Type B pancreatic cell (in vitro differentiated cells): ENCODE measurements at places on chromosomes 4 and X. TPM values are rescaled to one million over a fixed set of nuclear protein-coding genes. Genes with fewer than 3 reads are reported as not detected.
A peak's percentile ranks its signal among the peaks of the same experiment; 100 is the strongest.

DNA sequence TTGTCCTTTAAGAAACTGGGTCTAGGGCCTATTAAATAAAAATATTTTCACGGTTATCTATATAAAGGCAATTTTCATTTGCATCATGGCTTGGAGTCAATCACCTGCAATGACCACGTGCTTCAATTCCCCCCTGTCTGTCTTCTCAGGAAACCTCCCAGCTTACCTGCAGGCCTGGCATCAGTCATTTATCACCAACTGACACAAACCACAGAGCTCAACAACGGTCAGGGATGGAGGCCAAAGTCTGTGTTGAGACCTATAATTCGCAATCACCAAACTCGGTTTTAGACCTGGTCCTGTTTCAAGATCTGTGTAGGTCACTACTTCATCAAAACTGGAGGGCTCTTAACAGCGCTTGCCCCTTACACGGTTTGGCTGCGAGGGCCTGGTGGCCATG is 1.9 kb downstream of the SLC9A7 start:
- no peak for DNase-seq
- peaks cover 6% of the 10 kb centered on the region for H3K27me3 ChIP-seq
- H3K36me3 ChIP-seq: no peaks in the 10 kb centered on the region
- H3K4me3 ChIP-seq: peak overlapping the region; percentile 91
- H3K27ac ChIP-seq: no peak overlapping the region
- H3K4me1 ChIP-seq: no peaks in the 10 kb centered on the region

GRCh38 chr4:2062168-2062807 is 3.2 kb downstream of the NAT8L start:
- no peak overlapping the region for H3K4me3 ChIP-seq
- DNase-seq: no peak
- peaks cover 9% of the 10 kb centered on the region for H3K27me3 ChIP-seq
- no peaks in the 10 kb centered on the region for H3K4me1 ChIP-seq

DNA sequence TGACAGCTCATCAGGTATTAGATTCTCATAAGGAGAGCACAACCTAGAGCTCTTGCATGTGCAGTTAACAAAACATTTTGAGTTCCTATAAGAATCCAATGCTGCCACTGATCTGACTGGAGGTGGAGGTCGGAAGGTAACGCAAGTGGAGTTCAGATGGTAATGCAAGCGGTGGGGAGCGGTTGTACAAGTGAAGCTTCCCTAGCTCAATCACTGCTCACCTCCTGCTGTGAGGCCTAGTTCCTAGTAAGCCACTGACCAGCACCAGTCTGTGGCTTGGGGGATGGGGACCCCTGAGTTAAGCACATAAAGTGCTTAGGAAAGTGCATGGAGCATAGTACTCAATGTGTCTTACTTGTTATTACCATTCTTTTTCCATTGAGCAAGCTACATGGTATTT is 983.2 kb upstream of the IGFBP7 start:
- no peak for DNase-seq
- no peaks in the 10 kb centered on the region for H3K36me3 ChIP-seq
- no peaks in the 10 kb centered on the region for H3K4me1 ChIP-seq
- no peak overlapping the region for H3K4me3 ChIP-seq
- H3K27ac ChIP-seq: no peak overlapping the region

FOXR2 gene
- total RNA-seq: not detected in 2 replicates

- no peaks in the 10 kb centered on the region for H3K36me3 ChIP-seq
- no peak overlapping the region for H3K27ac ChIP-seq
- no peaks in the 10 kb centered on the region for H3K4me1 ChIP-seq
- H3K4me3 ChIP-seq: no peak overlapping the region
- H3K27me3 ChIP-seq: no peaks in the 10 kb centered on the region
Measured at GRCh38 chrX:42028109-42028508, 104.8 kb upstream of the CASK start.

DNA sequence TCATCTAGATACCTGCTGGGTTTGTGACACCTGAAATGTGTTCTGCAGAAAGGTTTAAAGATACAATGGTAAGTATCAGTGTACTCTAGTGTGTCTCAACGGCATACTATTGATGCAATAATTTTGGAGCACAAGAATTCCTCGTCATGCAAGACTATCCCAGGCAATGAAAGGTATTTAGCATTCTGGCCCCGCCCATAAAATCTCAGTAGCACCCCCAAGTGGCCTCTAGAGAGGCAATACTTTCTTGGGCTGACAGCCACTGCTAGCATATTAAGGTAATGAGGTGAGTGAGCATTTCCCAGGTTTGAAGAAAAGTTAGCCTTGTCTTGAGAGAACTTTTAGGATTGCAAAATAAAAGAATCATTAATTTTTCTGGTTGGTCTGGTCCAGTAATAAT is 24.0 kb downstream of the TAB3 start:
- H3K27me3 ChIP-seq: no peaks in the 10 kb centered on the region
- H3K27ac ChIP-seq: peak overlapping the region; percentile 65
- no peak overlapping the region for H3K4me3 ChIP-seq
- H3K36me3 ChIP-seq: peaks cover 7% of the 10 kb centered on the region
- no peak for DNase-seq
- H3K4me1 ChIP-seq: no peaks in the 10 kb centered on the region

PRPS1 gene
- total RNA-seq: 22.6 and 45.1 TPM in 2 replicates

DNA sequence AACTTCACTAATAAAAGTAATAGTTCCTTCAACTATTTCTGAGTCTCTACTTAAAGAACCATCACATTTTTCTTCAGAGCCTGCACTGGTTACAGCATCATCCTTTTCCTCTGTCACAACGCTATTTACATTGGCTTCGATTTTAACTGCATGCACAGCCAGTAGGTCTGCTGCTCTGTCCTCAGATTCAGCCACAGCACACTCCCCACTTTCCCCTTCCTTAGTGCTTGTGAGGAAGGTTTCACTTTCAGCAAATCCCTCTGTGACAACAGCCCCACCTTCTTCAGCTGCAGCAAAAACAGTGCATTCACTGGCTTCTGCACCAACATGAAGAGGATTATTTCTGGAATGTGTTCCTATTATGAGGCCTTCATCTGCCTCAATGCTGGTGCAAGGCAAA is 25.7 kb downstream of the BOD1L1 start:
- H3K36me3 ChIP-seq: peaks cover 34% of the 10 kb centered on the region
- no peak overlapping the region for H3K27ac ChIP-seq
- no peak overlapping the region for H3K4me3 ChIP-seq

BEX3 gene
- 194 and 251 TPM in 2 replicates for total RNA-seq

DNA sequence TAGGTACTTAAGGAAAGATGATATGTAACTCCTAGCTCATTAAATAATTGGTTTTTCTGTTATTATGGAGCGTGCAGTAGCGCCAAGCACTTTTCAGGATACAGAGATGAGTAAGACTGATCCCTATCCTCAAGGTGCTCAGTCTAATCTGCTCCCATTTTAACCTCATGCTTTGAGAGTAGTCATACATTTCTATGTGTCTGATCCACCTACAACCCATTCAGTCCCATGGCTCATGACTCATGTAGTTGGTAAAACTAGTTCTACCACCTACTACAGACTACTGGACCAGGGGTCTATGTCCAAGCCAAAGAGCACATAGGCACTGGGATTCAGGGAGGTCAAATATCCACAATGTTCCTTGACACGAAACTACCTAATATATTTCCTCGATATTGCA is 60.8 kb downstream of the TMEM154 start:
- H3K27me3 ChIP-seq: peaks cover 5% of the 10 kb centered on the region
- H3K27ac ChIP-seq: peak overlapping the region; percentile 59
- no peaks in the 10 kb centered on the region for H3K36me3 ChIP-seq
- no peak for DNase-seq

DNA sequence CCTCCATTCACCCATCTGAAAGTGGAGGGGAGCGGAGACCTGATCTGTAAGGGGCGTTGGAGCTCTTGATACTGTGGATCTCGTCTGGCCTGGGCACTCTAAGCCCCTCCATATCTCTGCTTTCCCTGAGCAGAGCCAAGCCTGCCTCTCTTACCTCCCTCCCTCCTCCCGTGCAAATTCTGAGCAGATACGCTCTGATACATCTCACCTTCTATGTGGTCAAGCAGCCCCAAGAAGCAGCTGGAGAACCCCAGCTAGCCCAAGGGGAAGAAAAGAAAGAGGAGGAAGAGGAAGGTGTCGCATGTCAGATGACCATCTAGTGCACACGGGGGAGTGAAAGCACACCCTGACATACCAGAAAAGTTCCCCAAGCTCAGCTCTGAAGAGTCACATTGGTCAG is 1.9 kb upstream of the DGAT2L6 start:
- no peak overlapping the region for H3K4me3 ChIP-seq
- no peaks in the 10 kb centered on the region for H3K27me3 ChIP-seq
- no peaks in the 10 kb centered on the region for H3K36me3 ChIP-seq
- no peaks in the 10 kb centered on the region for H3K4me1 ChIP-seq
- no peak overlapping the region for H3K27ac ChIP-seq

DNA sequence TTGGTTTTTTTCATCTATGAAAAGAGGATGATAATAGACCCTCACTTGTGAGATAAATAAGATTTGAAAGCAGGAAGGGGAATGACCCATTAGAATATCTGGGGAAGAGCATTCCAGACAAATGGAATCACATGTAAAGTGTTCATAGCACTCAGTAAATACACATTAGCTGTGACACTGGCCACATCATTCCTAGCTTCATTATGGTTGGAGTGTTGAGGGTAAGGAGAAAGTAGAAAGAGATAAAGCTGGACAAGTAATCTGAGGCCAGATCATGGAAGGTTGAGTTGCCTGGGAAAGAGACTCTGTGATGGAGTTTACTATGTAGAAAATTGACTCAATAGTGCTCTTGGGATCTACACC is 6.9 kb upstream of the PGRMC1 start:
- no peaks in the 10 kb centered on the region for H3K27me3 ChIP-seq
- H3K4me1 ChIP-seq: peaks cover 5% of the 10 kb centered on the region
- no peaks in the 10 kb centered on the region for H3K36me3 ChIP-seq
- no peak overlapping the region for H3K27ac ChIP-seq

DNA sequence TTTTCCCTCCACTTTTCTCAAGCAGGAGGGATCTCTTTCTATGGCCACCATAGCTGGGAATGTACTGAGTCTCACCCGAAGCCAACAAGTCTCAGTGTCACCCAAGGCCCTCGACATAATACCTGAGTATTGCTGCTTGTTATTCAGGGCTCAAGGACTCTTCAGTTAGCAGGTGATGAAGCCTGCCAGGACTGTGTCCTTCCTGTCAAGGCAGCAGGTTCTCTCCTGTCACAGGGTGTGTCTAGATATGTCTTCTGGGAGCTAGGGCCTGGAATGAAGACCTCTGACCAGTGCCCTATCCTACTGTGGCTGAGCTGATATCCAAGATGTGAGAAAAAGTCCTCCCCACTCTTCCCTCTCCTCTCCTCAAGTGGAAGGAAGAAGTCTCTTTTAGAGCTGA is 391.0 kb upstream of the DIPK2B start:
- no peak overlapping the region for H3K4me3 ChIP-seq
- no peaks in the 10 kb centered on the region for H3K4me1 ChIP-seq
- H3K36me3 ChIP-seq: no peaks in the 10 kb centered on the region
- no peaks in the 10 kb centered on the region for H3K27me3 ChIP-seq

DNA sequence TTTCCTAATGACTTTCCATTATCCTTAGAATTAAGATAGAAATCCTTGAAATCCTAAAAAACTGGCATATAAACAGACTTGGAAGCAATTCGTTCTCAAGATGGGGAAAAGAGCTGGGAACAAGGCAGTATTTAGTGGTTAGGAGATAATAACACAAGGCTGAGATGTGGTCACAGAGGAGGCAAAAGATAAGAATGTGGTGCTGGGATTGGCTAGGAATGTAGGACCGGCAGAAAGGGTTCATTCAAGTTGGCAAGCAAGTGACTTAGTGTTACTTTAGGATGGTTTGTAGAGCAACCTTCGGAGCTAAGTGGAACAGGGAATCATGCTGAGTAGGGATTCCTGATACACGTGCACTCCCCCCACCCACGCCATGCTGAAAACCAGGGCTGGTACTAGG is 121.9 kb upstream of the RPS6KA3 start:
- no peaks in the 10 kb centered on the region for H3K36me3 ChIP-seq
- H3K27me3 ChIP-seq: no peaks in the 10 kb centered on the region
- DNase-seq: no peak
- no peak overlapping the region for H3K4me3 ChIP-seq
- no peaks in the 10 kb centered on the region for H3K4me1 ChIP-seq

EPGN gene
- 2.4 and 16.6 TPM in 2 replicates for total RNA-seq

HSD17B13 gene
- total RNA-seq: 0.12 and 0.17 TPM in 2 replicates

MTNR1A gene
- total RNA-seq: 0.39 and 0.43 TPM in 2 replicates

DNA sequence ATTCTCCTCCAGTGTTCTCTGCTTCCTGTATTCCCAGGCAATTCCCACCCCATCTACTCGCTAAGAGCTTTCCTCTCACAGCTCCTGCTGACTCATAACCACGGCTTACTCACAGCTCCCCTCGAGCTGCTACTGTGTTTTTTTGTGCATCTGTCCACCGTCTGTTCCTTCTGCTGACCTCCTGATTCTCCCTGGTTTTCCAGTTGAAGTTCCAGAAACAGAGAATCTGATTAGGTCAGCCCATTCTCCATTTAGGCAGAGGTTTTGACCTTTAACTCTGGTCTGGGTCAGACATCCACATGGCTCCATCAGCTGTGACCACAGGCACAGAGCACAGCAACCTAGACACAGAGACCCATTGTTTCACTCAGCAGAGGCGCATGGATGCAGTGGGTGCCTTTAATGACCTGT is 5.5 kb upstream of the SMIM20 start:
- H3K36me3 ChIP-seq: no peaks in the 10 kb centered on the region
- no peaks in the 10 kb centered on the region for H3K4me1 ChIP-seq
- H3K27me3 ChIP-seq: peaks cover 36% of the 10 kb centered on the region
- no peak overlapping the region for H3K27ac ChIP-seq
- no peak for DNase-seq

DNA sequence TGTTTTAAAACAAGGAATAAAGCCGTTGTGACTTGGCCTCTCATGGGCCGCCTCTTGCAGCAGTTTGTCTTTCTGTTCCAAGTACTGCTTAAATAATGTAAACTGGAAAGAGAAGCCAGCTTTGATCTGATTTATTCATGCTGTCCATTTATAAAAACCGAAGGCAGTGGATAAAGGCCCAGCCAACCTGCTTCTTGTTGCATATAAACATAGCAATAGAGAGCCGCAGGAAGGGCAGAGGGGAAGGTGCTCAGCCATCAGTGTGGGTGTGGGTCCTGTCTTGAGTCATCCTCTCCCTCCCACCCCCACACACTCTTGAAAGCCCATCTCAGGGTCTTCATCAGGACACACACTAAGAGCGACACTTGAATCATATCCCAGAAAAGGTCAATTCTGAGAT is 187.9 kb upstream of the FAM9B start:
- no peak overlapping the region for H3K27ac ChIP-seq
- no peaks in the 10 kb centered on the region for H3K4me1 ChIP-seq
- DNase-seq: no peak
